ENCODE measurements at places on chromosomes 2 and 18.
A peak's percentile ranks its signal among the peaks of the same experiment; 100 is the strongest.

- DNase-seq, result no peak
Measured at GRCh38 chr2:74602586-74603281, 45.4 kb downstream of the M1AP start.

DNA sequence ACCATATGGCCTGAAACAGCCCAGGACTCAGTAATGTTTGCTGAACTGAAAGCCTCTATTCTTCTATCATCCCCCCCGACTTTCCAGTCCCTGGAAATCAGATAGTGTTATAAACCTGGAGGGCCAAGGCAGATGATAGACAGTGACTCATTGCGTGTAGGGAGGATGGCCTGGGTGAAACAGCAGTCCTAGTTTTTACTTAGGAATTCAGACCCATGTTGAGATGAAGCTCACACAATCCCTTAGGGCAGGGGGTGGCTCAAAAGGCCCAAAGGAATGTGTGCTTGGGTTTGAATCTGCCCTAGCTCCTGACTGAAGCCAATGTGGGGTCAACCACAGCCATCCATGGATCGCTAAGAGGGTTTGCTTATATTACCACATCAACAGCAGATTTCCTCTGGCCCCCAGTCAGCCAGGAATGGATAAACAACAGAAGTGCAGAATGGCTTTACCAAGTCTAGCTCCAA, 43.9 kb upstream of the STPG4 start:
- no peak for DNase-seq

DNA sequence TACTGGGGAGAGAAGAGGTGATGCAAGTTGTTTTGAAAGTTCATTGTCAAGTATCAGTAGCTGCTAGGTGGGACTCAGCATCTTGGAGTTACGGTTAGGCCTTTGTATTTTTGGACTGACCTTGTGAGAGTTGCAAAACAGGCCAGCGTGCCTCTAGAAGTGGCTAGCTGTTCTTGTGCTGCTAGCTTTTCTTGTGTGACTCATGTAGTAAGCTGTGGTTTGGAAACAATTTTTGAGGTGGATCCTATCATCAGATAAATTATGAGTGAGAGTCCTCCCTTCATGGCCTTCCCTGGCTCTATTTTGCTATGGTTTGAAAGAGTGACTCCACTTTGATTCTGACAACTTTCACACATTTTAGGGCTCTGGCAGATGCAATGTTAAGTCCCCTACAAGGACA, 409.2 kb upstream of the HS6ST1 start:
- DNase-seq, result no peak

- DNase-seq, result no peak
Measured at GRCh38 chr2:216392945-216393840, 19.1 kb upstream of the SMARCAL1 start.

DNA sequence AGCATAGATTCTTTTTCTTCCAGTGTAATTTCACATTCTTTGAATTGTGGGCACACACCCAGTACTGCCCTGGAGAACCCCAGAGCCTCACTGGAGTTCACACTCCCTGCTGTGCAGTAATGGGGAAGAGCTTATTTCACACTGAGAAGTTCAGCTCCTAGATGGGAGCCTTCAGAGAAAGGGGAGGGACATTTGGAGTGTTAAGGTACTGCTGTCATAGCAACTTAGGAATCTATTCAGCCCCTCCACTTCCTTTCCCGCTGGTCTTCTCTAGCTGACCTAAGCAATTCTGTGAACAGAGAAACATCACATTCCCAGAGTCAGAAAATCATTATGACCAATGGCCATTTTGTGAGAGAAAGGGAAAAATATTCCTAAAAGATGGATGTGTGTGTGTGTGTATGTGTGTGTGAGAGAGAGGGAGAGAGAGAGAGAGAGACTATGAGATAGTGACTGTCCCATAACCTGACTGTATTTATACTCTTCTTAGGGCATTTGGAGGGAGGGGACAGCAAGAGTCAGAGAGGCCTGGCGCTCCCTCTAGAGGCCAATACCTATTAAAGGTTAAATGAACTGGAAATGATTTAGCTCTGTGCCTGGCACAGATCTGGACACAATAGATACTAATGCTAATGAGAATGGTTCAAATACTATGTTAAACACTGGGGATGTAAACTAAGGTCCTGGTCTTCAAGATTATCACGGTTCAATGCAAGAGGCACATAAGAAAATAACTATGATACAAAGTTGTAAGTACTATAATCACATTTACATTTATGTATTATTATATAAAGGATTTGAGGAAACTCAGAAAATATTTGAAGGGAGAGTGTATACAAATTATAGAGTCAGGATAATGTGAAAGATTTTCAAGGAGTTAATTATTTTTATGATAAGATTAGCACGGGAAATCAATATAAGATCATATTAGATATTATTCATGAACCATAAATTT, 41.5 kb upstream of the RPE start:
- no peak for DNase-seq

DNA sequence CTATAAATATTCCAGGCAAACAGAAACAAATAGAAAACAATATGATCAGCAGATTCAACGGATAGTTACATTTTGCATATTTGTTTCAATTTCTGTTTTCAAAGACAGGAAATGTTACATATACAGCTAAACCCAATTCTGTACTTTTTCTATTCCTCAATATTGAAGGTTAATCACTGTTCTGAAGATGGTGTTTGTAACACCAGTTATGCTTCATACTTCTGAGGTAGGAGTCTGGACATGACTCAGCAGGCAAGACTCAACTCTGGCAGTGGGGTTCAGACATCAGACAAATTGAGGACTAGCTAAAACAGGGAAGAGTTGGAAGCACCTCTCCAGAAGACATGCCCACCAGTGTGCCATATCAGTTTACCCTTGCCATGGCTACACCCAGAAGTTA, 16.6 kb downstream of the SERPINB13 start:
- no peak for DNase-seq

- DNase-seq, result no peak
Measured at GRCh38 chr2:7620255-7620654, 703.0 kb downstream of the RNF144A start.

DNA sequence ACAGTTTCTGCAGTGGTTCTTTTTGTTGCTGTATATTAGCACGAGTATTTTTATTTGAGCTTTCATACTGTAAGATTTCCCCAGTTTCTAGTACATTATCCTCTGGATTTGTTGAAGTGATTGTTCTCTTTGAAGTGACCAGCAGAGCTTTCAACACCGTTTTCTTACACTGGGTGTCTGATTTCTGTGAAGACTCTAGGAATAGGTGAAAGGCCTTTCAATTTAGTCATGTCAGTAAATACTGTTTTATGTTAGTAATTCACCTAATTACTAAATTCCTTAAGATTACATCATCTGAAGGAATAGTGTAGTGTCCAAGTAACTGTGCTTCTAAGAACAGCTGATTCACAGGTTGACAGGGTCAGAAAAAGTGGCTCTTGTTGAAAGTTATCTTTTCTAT, 2.3 kb downstream of the PPM1B start:
- no peak for DNase-seq

DNA sequence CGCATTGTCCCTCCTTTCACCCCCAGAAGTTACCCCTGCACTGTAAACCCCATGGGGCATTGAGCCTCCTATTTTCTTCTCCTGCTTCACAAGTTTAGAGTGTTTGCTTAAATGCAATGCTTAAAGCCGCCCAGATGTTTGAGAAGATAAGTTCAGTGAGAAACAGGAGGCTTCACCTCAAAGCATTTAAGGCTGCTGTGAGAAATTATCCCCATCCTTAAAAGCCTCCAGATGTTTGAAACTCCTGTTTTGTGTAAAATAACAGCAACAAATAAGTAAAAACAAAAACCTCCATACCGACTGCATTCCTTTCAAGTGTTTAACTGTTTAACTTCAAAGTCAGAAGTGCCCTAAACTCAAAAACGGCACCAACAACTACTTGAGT, 81.8 kb downstream of the RTP5 start:
- DNase-seq, result no peak

- DNase-seq, result no peak
Measured at GRCh38 chr2:235262750-235263149, 231.1 kb upstream of the AGAP1 start.

- DNase-seq, result no peak
Measured at GRCh38 chr2:60742419-60742818, 13.6 kb upstream of the PAPOLG start.

- DNase-seq, result no peak
Measured at GRCh38 chr2:9280224-9280623, 73.6 kb downstream of the ASAP2 start.

DNA sequence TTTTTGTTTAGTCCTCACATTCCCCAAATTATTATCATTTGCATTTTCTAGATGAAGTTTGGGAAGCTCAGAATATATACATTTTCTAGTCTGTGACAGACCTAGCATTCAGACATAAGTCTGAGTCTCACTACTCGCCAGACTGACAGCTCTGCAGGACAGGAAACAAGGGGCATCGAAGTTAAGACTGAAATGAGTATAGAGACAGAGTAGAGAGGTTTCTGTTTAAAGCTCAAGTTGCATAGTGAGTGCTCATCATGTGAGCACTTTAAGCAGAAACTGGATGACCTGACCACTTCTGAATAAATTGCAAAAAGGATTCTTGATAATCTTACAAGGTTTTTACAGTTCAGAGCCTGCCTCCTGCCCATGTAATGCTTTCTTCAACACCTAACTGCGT, 1.1 kb downstream of the HADHB start:
- no peak for DNase-seq

GRCh38 chr2:148590612-148591011, 53.9 kb upstream of the EPC2 start:
- no peak for DNase-seq

DNA sequence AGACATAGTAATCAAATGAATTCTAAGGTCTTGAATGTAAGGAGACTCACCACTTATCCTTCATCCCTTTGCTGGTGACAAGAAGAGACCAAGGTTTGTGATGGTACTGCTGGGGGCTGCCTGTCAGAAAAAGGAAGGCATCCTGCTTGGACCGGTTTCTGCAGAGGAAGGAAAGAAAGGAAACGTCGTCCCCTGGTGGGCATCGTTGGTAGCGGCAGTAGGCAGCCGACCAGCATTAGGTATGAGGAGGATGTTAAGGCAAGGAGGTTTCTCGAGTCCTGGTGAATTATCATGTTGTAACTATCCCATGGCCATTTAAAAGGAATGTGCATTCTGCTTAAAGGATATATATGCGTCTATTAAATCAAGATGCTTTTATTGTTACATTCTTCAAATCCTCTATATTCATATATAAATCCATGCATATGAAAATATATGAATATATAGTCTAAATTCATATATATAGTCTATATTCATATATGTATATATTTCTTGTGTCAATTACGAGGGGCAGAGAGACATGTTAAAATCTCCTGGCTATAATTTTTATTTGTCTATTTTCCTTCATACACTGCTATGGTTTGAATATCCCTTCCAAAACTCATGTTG, 94.4 kb upstream of the TGFA start:
- DNase-seq, result peak; percentile 64

DNA sequence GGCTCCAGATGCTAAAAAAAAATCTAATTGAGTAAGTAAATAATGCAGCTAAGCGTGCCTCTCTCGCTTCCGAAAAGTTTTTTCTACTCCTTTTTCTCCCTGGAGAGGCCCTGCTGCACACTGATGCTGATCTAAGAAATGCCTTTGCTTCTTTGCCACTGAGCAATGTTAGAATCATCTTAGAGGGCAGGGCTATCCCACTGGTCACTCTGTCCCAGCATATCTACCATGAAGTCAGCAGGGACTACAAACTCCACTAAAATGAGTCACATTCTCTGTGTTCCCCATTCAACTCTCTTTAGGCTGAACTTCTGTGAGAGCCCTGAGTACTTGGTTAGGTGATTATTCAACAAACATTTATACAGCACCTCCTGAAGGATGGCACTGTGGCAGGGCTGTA, 127.6 kb upstream of the LYPD1 start:
- no peak for DNase-seq

- DNase-seq, result no peak
Measured at GRCh38 chr2:140639628-140640027, 1491.2 kb downstream of the LRP1B start.

- DNase-seq, result no peak
Measured at GRCh38 chr18:41096504-41096903, 858.5 kb upstream of the PIK3C3 start.

GRCh38 chr2:216343221-216343980, 28.9 kb downstream of the MARCHF4 start:
- peak; percentile 6 for DNase-seq

DNA sequence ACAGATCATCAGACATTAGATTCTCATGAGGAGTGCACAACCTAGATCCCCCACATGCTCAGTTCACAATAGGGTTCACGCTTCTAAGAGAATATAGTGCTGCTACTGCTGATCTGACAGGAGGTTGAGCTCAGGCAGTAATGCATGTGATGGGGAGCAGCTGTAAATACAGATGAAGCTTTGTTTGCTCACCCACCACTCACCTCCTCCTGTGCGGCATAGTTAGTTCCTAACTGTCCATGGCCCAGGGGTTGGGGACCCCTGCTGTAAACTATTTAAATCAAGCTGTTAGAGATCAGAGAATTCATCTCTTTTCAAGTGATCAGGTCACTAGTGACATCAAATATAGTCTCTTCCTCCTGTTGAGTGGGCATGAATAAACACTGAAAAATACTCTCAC, 88.8 kb upstream of the ACVR2A start:
- no peak for DNase-seq

GRCh38 chr2:46377101-46377581, 79.9 kb downstream of the EPAS1 start:
- no peak for DNase-seq

DNA sequence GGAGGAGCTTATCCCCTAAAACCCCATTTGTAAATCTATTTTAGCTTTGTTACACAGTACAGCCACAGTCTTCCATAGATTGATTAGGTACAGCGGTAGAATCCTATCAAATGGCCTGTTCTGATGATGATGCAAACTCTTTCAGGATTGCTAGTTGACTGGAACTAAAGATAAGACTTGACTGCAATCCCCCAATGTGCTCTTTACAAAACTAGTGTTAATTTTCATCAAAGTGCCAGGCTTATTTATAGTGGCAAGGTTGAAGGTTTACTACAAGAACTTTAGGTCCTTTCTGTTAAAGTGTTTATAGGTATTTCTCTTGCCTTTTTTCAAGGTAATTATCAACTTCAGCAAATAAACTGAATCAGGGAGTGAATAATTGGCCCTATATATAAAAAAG, 9.0 kb upstream of the OTX1 start:
- DNase-seq, result no peak

DNA sequence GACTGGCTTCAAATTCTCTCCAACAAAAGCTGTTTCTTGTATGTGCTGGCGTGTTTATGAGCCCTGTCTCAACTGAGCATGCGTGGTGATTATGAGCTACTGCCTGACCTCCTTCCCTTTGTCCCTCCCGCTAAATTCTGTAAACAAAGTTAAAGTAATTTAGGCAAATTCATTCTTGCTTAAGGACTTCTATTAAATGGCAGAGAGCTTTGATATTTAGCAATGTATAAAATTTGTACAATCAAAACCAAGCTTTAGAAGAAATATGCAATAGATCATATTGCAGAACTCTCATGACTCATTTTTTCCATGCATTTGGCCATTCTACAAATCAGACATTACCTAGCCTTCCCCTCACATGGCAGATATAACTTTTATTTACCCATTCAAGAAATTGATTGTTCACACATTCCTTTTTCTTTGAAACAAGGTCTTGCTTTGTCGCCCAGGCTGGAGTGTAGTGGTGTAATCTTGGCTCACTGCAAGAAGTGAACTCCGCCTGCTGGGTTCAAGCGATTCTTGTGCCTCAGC, 18.2 kb downstream of the IGFBP2 start:
- no peak for DNase-seq

Data from left lobe of liver (tissue), 2 donors.